ENCODE measurements at places on chromosomes 2 and 18.

DNA sequence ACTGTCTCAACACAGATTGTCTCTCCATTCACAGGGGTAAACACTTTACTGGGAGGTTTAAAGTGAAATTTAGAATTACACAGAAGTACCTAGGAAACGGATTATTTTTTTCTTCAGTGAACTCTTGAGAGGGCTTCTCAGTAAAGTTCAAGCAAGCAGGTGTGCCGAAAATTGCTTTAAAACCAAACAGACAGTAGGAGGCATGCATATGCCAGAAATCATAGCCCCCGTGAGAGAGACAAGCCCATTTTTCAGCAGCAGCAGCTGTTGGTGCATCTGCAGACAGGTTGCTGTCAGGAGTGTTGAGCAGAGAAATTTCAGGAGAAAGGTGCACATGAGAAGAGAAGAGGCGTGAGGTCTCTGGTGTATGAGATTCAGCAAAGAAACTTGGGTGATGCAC, 2115.5 kb upstream of the CELF4 start:
- no peak for DNase-seq

DNA sequence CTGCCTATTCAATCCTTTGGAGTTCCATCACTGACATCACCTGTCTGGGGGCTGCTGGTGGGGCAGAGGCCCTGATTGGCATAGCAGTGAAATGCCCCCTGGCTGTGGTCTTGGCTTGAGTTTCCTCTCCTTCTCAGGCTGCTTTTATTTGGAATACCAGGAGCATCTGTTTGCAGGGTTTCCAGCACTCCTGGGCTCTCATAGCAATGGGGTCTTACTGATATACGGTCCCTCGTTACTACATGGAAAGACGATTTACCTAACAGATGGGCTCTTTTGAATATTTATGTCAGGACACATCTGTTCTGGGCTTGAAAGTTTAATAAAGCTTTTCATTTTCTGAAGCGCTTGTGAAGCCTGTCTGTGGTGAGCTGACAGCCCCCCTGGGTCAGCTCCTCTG, 230.3 kb downstream of the SLC4A3 start:
- no peak for DNase-seq

DNA sequence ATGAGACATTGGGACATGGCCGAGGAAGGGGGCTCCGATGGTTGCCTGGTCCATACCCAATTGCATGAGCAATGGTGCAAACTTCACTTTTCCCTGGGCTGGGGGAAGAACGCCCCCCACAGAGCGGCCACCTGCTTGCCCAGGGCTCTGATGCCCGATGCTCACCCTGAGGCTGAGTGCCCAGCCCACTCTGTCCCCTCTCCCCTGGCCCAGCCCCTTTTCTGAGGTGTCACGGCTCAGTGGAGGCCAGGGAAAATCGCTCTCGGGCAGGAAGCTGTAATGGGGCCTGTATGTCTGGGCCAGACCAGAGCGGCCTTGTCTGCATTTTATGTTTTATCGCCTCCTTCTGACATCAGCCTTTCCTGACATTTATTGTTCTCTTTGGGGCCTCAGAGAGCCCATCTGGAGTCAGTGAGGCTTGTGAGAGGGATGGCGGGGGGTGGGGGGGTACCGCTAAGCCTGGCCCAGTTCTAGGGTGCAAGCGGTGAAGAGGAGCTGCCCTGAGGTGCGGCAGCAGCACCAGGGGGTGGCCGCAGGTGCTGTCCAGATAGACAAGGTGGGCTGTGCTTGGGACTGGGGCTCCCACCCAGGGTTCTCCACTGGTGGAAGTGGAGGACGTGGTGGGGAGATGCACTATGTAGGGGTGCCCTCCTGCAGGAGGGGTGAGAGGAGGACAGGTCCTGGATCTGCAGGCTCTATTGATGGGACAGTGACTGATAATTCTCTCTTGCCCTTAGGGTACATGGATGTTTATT, 46.2 kb downstream of the INHBB start:
- DNase-seq: no peak

DNA sequence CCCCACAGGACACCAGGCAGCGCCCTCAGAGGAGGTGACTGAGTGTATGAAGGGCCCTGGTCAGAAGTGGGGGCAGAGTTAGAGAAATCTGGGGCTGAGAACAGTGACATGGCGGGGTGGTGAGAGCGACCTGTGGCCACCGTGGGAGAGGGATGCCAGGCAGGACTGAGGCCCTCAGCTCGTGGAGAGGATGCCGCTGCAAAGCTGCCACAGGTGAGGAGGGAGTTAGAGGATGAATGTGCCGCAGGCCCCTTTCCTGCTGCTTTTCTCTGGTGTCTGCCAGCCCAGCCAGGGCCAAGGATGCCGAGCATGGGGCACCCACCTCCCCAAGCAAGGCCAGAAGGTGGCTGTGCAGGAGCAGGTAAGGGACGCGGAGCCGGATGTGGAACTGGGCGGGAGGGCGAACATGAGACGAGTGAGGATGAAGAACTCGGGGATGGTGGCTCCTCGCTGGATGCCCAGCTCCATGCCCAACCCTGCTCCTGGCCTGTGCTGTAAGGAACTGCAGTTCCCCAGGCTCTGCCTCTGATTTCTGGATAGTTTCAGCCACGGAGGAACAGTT, 269.2 kb upstream of the HDAC4 start:
- no peak for DNase-seq

GRCh38 chr18:66630831-66631230, 26.9 kb upstream of the CDH19 start:
- DNase-seq: no peak

GRCh38 chr2:239607517-239608191, 206.8 kb upstream of the HDAC4 start:
- DNase-seq: no peak

GRCh38 chr2:157055660-157056199, 201.8 kb upstream of the GALNT5 start:
- DNase-seq: no peak

DNA sequence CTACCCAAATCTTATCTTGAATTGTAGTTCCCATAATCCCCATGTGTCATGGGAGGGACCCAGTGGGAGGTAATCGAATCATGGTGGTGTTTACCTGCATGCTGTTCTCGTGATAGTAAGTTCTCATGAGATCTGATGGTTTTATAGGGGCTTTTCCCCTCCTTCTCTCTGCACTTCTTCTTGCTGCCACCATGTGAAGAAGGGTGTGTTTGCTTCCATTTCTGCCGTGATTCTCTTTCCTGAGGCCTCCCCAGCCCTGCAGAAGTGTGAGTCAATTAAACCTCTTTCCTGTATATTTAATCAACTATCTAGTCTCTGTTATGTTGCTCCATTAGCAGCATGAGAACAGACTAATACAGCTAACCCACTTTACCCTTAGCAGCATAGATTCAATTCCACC, 37.6 kb downstream of the CDC42EP3 start:
- no peak for DNase-seq

- DNase-seq: no peak
Observed at GRCh38 chr2:230891064-230891463, 26.3 kb downstream of the ITM2C start.

DNA sequence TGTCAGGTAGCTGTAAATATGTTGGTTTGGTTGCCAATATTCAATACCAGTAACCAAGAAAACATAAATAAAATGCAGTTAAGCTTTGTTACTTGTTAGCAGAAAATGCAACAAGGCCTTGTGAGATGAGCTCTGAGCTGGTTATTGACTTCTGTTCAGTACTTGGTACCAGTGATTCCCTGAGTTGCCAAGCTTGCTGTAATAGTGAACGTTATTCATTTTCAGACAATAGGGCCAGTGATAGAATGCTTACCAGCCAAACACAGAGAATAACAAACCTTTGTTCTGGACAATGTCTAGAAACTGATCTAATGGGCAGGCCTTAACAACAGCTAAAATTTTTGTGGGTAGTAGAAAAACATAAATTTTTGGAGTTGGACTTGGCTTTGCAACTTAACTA, 29.5 kb downstream of the RASGRP3 start:
- DNase-seq: no peak

Measured in D341Med (cell line).